ENCODE measurements at places on chromosomes 5 and 9. TPM values are rescaled to one million over a fixed set of nuclear protein-coding genes. Genes with fewer than 3 reads are reported as not detected.

- no peak for DNase-seq
Measured at GRCh38 chr5:143126174-143127019, 277.1 kb downstream of the NR3C1 start.

GRCh38 chr9:108663422-108663821, 192.4 kb downstream of the ACTL7B start:
- DNase-seq = no peak

GRCh38 chr5:64074533-64074932, 91.1 kb upstream of the RNF180 start:
- peak; percentile 31 for DNase-seq

- DNase-seq = no peak
Measured at GRCh38 chr5:137263371-137264005, 235.6 kb downstream of the SPOCK1 start.

DNA sequence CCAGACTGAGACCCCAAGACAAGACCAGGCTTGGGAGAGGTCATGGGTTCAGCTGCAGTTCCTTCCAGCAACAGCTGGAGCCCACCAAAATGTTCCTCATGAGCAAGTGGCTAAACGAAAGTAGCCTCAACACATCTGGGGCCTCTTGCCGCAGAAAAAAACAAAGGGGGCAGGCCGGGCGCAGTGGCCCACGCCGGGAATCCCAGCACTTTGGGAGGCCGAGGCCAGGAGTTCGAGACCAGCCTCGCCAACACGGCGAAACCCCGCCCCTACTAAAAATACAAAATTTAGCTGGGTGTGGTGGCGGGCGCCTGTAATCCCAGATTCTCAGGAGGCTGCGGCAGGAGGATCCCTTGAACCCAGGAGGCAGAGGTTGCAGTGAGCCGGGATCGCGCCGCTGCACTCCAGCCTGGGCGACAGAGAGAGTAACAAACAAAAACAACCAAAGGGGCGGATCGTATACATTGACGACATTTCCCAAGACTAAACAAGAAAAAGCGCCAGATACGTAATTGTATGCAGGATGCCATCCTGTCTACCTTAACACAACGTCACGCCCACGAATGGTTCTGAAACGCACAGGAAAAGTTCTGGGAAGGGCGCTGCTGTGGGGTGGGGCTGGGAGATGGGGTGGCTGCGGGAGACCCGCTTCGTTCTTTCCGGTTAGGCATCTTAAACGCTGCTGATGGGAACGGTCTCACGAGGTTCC, 1.7 kb downstream of the INPP5E start:
- DNase-seq = no peak

- peak; percentile 49 for DNase-seq
Measured at GRCh38 chr5:168329302-168329701, 37.9 kb downstream of the WWC1 start.

- no peak for DNase-seq
Measured at GRCh38 chr5:175837171-175837699, 34.1 kb upstream of the CPLX2 start.

DNA sequence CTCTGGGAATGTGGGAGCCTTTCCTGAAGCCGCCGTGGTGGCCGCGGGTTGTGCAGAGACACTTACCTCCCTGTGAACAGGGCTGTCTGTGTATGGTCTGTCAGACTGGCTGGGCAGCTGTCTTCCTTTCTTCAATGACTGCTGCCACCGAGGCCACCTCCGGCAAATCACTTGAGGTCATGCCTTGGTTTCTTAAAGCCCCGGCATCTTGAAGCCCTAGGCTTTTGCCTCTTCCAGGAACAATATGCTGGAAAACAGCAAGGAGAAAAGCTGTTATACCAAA, 79.5 kb upstream of the ZSWIM6 start:
- DNase-seq = no peak

- DNase-seq = no peak
Measured at GRCh38 chr5:39164529-39165402, 54.6 kb downstream of the FYB1 start.

DNA sequence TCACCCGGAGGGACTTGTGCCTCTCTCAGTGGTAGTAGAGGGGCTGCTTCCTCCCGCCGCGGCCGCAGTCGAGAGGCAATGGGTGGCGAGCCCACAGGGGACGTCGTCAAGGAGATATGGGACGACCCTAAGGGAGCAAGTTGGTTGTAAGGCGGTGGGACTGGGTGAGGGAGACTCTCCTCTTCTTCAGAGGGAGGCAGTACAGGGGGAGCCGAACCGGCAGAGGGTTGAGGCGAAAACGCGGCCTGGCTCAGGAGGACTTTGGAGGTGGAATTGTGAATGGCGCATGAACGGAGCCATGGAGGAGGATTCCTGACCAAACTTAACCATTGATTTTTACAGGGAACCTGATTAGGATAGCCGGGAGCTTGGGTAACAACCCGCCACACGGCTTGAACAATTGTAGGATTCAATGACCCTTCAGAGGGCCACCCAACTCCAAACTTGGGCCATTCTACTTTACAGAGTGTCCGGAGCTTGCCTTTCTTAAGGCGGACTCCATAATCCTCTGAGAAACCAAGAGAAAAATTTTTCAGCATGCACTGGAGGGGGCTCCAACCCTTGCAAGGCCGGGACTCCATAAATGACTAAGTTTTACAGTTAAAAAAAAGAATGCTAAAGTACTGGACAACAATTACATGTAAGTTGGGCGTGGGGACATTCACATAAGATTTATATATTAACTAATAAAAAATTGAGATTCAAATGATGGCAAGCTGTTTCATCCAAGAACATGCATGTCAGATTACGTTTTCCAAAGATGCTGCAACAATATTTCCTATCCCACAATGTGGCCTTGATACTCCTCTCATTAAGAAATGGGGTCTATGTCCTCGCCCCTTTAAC, 19.4 kb upstream of the RHOBTB3 start:
- DNase-seq = no peak

- DNase-seq = no peak
Measured at GRCh38 chr9:137851516-137852267, 25.9 kb upstream of the CACNA1B start.

DNA sequence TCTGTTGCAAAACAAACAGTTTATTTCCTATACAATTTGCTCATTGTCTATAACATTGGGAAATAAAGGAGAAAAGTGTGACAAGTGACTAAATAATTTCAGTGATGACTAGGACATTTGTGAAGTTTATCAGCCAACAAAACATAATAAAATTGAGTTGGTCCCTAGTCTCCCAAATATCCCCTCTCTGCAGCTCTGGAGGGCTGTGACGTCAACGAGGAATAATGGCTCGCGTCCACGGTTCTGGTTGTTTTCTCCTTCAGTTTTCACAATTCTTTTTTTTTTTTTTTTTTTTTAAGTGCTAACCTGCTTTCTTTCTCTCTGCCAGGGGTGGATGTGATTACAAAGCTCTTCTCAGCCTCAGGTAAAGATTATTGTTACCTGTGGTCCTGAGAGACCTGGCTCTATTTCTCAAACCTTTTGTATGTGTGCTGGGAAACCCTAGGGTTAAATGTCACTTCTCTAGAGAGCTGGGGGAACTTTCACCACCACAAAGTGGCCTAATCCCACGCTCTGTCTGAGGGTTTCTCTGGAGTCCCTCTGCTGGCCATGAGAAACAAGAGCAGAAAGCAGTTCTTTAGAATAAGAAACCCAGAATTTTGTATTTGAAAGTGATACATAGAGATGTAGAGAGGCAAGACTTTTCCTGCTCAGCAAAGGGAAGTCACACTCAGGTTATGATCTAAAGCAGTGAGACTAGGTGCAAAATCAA, 36.2 kb upstream of the ANKRD55 start:
- DNase-seq = no peak

- no peak for DNase-seq
Measured at GRCh38 chr9:70073756-70074155, 30.1 kb downstream of the MAMDC2 start.

DNA sequence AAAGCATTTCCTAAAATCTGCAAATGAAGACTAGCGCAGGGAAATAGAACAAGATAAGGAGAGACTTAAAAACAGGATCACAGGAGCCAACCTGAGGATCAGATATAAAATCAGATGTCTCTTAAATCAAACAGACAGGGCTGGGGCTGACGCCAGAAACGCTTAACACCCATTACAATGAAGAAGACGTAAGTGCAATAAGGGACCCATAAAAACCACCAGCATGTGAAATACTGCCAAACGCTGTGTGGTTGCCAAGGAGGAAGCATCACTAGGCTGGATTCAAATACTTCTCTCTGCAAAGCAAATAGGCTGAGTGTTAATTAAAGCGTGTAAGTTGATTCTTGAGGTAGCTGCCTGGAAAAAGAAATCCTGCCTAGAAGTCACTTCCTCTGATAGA, 74.4 kb upstream of the ATP10B start:
- peak; percentile 59 for DNase-seq

DNA sequence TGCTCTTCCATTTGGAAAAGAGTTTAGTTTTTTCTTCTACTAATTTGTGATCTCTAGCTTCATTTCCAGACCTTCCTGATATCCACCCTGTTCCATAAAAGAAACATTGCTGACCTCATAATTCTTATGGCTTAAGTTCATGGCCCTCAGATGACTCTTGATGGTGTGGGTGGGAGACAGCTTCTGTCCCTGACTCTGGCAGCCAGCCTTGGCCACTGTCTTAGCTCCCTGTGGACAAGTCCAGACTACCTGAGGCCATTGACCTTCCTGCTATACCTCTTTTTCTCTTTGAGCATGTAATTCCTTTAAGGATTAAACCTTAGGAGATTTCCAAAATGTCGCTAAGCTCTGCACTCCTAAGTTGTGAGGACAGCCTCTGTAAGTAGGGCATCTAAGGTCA, 101.1 kb upstream of the DAP start:
- DNase-seq = no peak

GRCh38 chr9:104774831-104775573, 11.1 kb downstream of the NIPSNAP3B start:
- DNase-seq = no peak

DNA sequence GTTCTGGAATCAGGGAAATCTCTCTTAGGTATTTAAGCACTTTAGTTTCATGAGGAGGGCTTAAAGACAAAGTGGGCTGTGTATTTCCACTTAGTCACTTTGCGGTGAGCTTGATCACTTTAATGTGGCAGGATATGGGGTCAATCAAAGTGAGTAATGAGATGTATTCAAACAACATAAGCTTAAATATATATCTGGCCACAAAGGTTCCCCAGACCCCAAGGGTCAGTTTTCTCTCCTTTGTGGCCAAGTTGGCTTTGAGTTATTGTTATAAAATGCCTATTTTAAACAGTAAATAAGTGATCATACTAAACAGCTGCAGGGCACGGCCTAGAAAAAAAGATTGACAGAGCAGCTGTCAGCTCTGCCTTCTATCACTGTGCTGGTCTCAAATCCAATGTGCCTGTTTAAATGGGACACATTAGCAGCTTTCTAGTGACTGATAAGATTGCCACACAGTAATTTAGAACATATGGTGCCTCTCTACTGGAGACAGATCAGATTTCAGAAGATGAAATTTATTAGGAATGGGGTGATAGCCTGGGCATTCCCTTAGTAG, 363.9 kb downstream of the AGTPBP1 start:
- no peak for DNase-seq

GRCh38 chr5:16179936-16180788, 571 bp upstream of the MARCHF11 start:
- no peak for DNase-seq

DNA sequence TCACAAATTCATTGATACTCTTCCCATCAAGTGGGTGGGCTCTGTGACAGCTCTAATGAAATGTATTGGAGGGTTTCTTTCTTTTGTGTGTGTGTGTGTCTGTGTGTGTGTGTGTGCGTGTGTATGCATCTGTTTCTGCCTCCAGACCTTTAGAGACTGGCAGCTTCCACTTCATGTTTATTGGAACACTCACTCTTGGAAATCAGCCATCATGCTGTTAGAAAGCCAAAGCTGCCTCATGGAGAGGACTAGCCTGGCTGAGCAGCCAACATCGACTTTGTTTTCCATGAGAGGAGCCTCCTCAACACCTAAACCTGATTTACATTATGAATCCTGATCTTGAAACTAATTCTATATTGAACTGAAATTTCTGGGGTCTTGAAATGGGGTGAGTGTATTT, 128.5 kb upstream of the FAM174A start:
- DNase-seq = no peak

The DRD1 gene
- polyA plus RNA-seq = not detected

The GFRA3 gene
- polyA plus RNA-seq = 3.2 TPM

The PRR16 gene
- 1.7 TPM for polyA plus RNA-seq
